ENCODE measurements at places on chromosomes 12 and 14.

DNA sequence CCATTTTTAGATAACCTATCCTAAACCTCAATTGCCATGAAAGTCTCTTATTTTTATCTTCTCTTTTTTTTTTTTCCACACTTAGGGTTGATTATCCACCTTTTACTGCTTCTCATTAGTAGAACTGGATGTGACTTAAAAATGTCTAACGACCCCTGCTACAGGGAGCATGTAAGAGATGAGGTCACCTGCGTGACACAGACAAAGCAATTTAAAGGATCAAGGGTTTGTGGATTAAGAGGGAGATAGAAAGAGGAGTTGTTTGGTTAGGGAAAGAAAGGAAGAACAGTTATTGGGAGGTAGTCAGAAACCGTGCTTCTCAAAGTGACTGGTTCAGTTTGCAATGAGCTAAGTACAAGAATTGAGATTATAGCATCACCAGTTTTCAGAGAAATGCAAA lies 239.1 kb downstream of the ALX1 start:
- DNase-seq = no peak

DNA sequence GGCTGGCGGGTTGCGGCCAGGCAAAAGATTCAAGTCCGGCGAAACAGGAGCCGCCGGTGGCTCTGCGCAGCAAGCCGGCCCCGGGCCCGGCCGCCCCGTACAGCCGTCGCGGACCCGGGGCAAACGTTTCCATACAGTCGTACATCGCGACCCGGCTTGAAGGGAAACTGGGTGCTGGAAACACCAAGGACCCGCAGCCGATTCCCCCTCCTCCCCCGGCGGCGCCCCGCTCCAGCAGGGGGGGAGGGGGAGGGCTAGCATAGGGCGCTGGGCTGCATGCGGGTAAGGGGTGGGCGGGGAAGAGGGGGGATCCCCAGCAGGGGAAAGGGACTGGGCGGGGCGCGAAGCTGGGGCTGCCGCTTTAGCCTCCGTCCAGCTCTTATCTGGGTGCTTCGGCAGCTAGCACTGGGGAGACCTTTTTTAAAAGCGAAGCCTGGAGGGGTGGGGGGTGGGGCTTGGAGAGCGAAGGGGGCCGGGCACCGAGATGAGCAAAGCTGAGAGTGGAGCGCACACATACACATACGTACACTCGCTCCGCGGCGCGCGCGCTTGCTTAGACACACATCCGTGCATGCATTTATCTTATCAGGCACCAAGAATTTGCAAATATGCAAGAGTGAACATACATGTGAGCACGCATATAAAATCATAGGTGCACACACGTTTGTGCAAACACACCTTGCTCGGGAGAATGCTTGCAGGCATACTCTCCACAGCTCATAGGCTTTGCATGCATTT lies 11.9 kb downstream of the RARG start:
- DNase-seq = peak; percentile 79

DNA sequence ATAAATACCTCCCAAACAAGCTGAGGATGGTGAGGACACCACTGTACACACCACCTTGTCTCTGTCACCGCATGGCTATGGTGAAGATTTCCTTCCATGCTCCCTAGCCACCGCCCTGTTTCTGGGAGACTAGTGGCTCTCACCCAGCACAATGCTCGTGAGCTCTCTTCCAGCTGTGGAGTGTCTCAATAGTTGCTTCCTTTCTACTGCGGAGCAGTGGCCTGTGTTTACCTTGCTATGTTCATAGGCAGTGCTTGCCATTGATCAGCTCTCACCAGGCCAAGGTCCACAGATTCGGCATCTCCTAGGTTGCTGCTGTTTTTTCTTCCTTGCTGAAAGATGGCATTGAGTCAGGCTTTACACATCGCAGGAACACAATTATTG lies 313.6 kb upstream of the RTL1 start:
- DNase-seq = no peak

- no peak for DNase-seq
Observed at GRCh38 chr12:113552760-113553159, 81.1 kb upstream of the LHX5 start.

DNA sequence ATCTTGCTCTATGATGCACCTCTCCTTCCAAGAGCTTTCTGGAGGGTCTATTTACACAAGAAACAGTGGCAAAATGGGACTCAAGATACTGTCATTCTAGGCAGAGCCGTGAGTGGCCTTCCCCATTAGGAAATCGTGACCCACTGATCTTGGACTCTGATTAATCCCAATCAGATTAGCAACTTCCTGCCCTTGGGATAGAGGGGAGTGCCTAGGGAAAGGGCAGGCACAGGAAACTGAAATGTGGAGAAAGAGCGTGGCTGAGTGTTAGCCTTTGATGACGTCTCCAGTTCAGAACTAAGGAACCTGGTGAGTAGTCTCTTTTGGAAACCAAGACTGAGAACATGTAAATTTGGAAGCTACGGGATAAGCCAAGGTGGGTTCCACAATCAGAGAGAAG lies 76.1 kb downstream of the NUAK1 start:
- no peak for DNase-seq

- DNase-seq = no peak
Observed at GRCh38 chr14:67358924-67359774, 455 bp downstream of the ATP6V1D start.

DNA sequence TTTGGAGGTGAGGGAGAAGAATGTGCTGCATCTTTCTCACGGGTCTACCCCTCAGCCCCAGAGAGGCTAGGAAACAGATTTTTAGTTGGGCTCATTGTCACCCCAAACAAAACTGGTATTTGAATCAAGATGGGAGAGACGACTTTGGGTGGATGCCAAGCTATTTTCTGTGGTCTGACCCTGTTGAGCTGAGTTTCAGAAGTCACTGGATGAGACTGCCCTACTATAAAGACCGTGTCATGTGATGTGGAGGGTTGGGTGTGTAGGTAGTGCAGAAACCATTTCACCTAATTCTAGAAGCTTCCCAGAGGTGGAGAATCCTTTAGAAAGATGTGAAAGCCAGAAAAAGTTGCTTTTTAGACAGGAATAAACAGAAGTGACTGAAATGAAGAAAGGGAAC lies 60.2 kb downstream of the IFT43 start:
- no peak for DNase-seq

- DNase-seq = peak; percentile 93
Observed at GRCh38 chr14:93332853-93333630, at the start of gene BTBD7. Gene BTBD7, minus strand, starts transcription at chr14:93333036. Its CDS starts 36,985 bp downstream, at chr14:93296051.

DNA sequence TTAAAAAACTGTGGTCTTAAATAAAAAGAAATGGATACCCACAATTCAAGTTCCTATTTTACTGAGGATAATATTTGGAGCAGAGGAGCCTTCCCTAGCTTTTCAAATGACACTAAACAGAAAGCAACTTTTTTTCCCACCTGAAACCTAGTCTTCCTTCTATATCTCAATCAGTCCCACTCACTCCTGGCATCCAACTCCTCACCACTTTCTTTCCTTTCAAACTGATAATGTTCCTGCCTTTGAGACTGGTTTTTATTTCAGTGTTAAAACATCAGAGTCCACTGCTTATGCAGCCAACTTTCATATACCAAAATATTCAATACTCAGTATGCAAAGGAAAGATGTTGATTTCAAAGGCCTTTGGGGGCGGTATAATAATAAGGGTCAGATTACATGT lies 225.6 kb downstream of the GXYLT1 start:
- no peak for DNase-seq

- no peak for DNase-seq
Observed at GRCh38 chr12:74689929-74690328, 152.3 kb downstream of the ATXN7L3B start.

- DNase-seq = no peak
Observed at GRCh38 chr14:87784386-87784785, 208.6 kb downstream of the GALC start.

- DNase-seq = no peak
Observed at GRCh38 chr12:118480235-118480634, 103.9 kb downstream of the SUDS3 start.

DNA sequence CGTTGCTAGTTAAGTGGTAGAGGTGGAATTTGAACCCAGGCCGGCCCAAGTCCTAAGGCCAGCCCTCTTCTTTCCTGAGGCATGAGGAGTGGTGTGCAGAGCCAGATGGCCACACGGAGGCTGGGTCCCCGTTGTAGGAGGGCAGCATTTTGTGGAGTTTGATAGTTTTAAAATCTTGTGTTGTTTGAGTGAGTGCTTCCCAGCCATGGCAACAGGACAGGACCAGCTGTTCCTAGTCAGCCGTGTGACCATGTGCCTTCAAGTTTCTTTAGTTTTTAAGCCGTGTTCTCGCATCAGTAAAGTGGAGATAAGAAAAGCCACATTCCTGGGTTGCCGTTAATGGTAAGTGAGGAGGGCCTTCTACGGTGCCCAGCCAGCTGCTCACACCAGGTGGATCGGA lies 44.4 kb downstream of the UBE3B start:
- DNase-seq = no peak

GRCh38 chr12:116551952-116552772 lies 7.0 kb upstream of the MAP1LC3B2 start:
- DNase-seq = no peak

DNA sequence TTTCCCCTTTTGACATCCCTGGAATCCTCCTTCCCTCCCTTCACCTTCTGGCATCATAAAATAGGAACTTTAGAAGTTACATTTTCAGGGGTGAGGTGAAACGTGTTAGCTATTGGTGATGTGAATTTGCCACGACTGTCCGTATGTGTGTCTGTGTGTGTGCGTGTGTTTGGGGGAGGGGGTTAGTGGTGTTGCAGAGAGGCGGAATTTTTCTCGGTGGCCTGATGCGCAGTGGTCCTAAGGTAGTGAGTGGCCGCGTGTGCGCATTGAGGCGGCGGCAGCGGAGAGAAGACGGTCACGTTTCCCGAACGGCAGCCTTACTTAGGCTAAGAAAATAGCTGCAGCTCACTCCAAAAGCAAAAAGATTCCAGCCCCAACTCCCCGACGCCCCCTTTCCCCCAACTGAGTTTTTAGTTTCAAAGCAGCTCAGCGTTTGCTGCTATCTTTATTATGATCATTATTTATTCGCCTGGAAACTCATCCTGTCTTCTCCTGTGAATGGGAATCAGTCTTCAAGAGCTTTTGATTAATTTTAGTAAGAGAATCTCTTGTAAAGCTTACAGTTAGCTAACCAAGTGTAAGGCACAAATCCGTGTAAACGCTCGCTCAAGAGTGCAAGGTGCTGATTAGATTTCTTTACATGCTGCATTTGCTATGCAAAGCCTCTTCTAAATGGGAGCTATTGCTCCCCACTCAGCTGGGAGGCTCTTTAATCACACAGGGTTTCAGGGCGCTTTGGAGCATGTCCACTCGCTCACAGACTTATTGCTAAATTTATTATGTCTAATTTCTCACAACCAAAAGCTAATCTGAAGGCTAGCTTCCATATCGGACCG lies 4.7 kb downstream of the FLRT2 start:
- DNase-seq = no peak

GRCh38 chr12:64107776-64108175 lies 114.3 kb downstream of the KICS2 start:
- DNase-seq = no peak

- peak; percentile 47 for DNase-seq
Observed at GRCh38 chr12:133106253-133106652, 23.8 kb downstream of the ZNF891 start.

- no peak for DNase-seq
Observed at GRCh38 chr12:5733136-5733755, 211.8 kb downstream of the ANO2 start.

DNA sequence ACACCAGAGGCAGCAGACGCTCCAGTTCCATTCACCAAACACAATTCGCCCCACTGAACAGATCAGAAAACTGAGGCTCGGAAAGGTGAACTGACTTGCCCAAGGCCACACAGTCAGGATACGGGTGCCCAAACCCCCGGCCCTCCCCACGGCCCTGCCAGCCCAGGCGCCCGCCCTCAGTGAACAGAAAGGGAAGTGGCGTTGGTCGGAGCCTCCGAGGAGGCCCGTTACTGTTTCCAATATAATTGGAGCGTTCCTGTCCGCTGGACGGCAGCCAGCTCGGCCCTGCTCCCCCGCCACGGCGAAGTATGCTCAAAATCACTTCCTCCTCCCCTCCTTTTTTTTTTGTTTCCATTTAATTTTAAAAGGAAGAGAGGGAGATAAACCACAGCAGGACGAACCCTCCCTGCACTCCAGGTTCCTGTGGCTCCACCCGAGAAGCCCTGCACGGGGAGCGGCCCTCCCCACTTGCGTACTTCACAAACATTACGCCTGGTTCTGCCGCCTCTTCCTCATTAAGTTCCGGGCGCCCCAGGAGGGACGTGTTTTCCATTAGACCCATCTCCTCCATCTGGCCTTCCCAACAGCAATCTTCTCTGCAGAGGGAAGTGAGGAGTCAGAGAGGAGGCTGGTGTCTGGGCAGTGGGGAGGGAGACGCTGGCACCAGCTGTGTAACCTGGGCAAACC lies 61.1 kb downstream of the NCOR2 start:
- no peak for DNase-seq

Data from A549 (cell line).